Large intestine (tissue), 12 donors: ENCODE measurements at places on chromosomes 6 and 20.

GRCh38 chr6:39884696-39885095, 49.6 kb downstream of the MOCS1 start:
- DNase-seq, result no peak

GRCh38 chr6:43903739-43904290, 133.8 kb downstream of the VEGFA start:
- DNase-seq, result no peak

DNA sequence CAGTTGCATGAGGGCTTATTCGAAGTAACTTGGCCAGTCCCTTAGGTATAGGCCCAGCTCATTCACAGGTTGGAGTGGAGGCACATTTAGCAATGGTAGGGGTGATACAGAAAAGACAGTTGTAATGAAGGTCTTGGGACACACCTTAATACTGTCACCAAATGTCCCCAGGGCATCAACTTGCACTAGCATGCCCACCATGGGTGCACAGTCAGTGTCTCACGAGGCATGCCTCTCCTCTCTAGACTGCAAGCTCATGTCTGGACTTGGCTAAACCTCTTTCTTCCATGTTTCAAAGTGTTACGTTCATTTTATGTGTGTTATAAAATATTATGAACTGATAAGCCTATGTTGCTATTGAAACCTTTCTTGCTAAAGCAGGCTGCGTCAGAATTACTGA, 124.0 kb upstream of the ECI2 start:
- DNase-seq, result no peak

DNA sequence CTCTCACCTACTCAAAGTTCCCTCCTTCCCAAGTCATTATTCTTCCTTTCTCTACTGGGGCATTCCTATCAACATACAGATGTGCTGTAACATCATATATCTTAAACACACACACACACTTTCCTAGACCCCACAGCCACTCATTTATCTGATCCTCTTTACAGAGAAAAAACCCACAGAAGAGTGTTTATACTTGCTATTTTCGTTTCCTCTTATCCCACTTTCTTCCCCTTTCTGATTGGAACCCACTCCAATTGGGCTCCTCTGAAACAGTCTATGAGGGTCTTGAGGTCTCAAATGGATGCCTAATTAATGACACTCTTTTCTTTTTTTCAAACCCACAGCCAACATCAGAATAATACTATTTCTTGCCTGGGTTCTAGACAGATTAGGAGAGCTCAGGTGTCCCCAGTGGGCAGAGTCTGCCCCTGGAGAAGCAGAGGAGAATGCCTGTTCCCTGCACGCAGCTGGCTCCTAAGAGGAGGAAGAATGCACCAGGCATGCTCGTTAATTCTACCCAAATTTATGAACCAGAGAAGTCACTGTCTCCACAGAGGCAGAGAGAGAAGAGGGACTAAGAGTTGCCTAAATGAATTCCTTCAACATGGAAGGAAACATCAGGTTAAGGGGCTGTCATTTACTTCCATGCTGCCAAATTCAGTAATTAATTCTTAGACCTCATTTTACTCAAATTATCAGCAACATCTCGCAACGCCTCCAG, 65.9 kb downstream of the CRYBG1 start:
- no peak for DNase-seq

DNA sequence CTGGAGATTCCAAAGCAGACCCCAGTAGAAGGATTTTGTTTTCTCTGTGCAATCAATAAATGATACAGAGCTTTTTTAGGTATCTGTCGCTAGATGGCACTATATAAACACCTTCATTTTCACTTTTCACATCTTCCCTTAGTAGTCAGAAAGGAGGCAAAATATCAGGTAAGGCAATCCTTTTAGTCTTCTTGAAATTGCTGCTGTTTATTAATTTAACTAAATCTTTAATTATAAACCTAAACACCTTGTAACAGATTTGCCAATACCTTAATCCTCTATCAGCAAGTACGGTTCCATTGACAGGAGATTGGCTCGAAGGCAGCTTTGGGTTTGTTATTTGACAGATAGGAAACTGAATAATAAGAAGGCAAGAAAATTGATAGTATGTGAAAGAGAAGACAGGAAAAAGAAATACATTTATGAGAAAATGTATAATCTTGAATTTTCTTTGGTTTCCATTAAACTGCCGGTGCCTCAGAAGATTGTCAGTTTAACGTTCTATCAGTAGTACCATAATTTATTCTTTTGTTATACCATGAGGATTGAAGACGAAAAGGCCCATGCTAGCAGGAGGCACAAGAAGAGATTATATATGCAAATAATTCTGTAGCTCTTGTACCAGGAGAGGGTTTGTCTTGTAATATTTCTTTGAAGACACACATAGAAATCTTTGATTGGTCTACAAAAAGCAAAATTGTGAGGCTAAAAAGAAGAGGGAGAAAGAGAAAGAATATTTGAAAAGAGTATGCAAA, 23.5 kb upstream of the IBTK start:
- DNase-seq, result no peak

GRCh38 chr6:86148586-86148985, 505.9 kb upstream of the SYNCRIP start:
- DNase-seq, result no peak

DNA sequence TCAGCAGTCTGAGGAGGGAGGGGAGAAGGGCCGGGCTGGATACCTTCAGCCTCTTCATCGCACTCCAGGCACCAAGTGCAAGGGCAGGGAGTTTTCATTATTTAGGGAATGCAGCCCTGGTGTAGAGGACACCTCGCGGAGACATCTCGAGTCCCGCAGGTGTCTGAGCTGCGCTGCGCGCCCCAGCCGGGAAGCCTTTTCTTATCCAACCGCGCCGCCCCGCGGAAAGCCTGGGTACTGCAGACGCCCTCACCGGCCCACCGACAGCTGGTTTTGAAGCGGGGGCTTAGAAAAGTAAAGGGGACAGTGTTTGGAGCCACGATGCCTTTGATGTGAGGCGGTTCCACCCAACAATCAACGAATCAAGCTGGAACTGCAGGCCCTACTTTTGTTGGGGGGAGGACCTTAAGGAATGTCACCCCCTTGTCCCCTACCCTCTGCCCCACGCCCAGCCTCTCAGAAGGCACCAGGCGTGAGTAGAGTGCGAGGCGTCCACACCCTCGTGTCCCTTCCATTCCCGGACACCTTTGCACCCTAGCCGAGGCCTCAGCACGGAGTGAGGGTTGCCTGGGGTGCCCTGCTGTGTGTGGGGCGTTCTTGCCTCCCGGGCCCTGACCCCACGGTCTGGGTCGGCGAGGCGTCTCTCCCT, 8.6 kb downstream of the NKX2-2 start:
- peak; percentile 35 for DNase-seq

DNA sequence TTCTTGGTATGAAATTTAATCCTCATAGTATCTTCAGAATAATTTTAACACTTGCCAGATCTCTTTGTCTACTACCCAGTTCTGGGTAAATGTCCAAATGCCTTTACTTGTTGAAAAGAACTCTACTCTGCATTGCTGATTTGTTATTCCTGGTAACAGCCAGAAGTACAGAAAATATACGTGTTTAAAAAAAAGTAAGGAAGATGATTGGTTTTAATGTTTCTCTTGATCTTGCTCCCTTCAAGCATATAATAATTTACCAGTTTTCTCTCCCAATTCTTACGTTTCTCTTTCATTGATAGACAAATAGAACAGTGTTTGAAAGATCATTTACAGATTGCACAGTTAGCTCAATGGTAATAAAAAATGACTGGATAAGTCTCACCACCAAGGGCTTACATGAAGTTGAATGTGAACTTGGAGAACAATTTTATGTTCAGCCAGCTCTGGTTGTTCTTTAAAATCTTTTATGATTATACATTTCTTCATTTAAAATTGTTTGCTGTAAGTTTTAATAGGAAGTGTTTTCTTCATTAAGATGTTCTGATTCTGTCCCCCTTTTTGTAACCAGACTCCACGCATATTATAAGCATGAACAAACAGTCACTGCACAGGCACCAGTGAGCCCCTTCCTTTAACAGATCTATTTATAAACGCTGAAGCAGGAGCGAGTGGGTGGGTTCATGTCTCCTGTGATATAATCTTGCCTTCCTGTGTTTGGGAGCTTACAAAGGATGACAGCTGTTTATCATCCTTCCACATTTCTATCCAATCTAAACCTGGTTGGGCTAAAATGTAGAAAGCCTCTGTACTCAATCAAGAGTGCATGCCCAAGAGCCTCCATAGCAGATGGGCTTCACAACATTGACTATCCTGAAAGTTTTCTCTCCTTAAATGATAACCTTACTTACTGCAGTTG, 299.5 kb downstream of the PRL start:
- no peak for DNase-seq

GRCh38 chr20:16363506-16364319, 209.5 kb downstream of the KIF16B start:
- DNase-seq, result peak; percentile 7

DNA sequence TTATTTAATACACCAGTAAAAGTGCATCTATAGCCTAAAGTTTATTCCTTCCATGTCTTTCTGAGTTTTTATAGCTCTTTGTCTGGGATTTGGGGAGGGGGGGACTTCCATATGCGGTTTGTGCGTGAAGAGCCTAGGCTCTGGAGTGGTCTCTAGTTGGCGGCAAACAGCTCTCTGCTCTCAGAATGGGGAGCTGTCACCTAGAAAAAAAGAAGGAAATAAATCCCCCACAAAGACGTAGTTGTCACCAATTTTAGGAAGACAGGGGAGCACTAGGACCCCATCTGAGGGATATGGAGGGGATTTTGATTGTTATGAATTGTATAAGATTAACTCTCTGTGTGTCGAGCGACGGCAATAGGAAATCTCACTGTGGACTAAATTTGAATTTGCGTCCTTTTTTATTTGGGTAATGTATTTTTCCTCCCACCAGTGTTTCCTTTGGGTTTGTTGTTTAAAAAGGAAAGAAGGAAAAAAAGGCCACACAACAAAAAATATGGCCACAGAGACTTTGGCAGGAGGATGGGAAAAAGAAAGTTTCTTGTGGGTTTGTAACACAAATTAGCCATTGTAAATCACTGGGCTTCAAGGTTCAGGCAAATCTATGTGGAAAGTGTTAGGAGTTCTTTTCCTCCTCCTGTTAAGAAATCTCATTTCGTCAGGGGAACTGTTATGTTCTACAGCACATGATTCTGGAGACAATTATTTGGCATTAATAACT, 7.4 kb downstream of the POU3F2 start:
- no peak for DNase-seq

DNA sequence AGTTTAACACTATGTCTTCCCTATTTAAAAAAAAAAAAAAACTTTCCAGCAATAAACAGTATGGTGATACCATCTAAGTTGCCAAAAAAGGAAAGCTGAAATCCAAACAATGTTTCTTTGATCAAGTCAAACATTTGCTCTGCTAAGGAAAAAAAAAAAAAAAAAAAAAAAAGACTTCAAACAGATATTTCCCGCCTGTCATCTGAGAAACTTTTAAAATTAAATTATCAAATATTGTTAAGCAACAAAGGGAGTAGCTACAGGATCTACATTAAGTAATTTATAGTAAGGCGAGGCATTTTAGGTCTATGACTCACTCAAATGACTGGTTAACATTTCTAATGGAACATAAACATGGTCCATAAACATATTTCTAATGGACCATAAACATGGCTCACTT, 121.2 kb downstream of the DST start:
- DNase-seq, result no peak

DNA sequence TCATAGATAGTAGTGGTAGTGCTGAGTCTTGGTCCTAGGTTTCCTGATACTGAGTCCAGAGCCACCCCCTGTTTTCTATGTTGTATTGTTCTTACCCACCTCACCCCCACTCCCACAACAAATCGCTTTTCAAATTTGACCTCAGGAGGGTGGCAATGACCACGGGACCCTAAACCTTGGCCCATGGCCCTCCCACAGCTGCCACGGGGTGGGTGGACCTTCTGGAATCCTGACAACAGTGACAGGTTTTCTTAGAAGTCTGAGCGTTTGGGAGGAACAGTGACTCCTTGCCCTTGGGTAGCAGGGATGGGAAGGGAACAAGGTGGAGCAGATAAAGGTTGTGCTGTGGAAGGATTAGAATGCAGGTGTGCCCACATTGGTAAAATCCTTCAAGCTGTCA, 36.9 kb downstream of the TGM3 start:
- DNase-seq, result no peak

DNA sequence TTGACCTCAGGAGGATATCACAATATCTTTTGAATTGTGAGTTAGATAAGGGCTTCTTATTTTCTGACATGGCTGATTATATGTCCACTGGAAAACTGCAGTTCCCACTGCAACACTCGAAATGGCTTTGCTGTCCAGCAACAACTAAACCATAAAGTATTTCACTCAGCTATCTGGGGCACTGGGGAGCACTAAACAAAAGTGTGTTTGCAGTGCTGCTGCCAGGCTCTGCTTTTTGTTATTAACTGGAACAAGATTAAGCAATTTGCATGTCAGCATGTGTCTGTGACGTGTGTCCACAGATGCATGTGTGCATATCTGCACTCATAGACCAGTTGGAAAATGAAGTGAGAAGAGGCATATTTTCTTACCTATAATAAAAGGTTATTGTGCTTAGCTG, 107.8 kb upstream of the CCN2 start:
- DNase-seq, result no peak

GRCh38 chr6:16770701-16771569, 9.7 kb upstream of the ATXN1 start:
- peak; percentile 75 for DNase-seq

- no peak for DNase-seq
Observed at GRCh38 chr6:153725456-153725855, 313.6 kb upstream of the OPRM1 start.

DNA sequence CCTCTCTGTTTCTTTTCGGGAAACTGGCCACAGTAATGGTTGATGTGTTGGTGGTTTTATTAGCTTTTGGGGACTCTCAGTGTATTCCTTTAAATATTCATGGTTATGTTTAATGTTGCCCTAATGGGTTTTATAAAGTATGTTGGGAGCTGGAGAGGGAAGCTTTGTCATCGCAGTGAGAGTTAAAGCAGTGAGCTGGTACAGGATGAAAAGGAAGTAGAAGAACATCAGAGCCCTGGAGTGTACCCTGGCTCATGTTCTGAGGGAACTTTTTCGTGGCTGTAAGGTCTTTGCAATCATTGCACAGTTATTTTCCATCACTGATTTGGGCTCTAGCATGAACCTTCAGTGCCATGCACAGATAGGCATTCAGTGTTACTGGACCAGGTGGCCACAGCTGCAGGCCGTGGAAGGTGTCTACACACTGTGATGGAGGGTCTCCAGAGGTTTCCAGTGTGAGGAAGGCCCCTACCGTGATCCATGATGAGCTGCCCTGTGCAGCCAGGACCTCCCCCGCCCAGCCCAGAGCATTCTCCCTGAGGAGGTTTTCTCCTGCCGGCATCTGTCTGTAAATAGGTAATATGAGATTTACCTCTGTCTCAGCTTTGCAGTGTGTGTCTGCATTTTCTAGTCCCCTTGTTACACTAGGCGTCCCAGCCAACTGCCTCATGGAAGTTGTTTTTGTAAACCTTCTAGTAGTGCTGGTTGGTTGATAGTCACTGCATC, 22.4 kb upstream of the TMEM217 start:
- DNase-seq, result no peak

DNA sequence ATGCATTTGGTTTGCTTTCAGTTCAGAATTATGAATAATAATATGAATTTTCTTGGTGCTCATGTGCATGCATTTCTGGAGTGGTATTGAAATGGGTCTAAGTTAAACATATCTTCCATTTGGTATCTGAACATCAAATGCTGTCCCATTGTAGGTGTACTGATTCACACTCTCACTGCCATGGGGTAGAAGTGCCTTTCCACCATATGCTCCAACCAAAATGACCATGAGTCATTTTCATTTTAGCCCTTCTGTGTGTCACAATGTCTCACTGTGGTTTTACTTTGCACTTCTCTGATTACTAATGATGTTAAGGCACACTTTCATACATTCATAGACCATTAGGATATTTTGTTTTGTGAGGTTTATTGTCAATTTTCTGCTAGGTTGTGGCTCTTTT, 211.9 kb downstream of the HAO1 start:
- no peak for DNase-seq

- no peak for DNase-seq
Observed at GRCh38 chr6:81589465-81590313, 162.8 kb downstream of the TENT5A start.
